GM19239 (cell line): ENCODE measurements at places on chromosomes 11 and 22.
A peak's percentile ranks its signal among the peaks of the same experiment; 100 is the strongest.

GRCh38 chr11:104624021-104624420 lies 274.2 kb downstream of the CASP12 start:
- no peak for DNase-seq

DNA sequence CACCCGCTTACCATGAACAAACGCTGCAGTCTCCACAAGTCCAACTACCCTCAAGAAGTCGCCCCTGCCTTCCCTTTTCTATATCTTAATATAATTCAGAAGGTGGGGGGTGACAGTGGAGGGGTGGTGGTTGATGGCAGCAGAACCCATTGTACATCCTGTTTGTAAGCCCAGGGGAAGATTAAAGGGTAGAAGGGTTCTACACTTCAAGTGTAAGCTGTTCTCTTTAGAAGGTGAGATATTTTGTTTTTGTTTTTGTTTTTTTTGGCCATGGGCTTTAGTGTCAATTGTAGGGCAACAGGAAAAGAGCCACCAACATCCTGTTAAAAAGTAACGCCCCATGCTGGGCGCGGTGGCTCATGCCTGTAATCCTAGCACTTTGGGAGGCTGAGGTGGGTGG lies 34.9 kb upstream of the RRAS2 start:
- DNase-seq = no peak

GRCh38 chr22:31496735-31497146 lies 405 bp downstream of the SFI1 start:
- DNase-seq = no peak

GRCh38 chr11:61607920-61608599 lies 27.2 kb upstream of the SYT7 start:
- no peak for DNase-seq

DNA sequence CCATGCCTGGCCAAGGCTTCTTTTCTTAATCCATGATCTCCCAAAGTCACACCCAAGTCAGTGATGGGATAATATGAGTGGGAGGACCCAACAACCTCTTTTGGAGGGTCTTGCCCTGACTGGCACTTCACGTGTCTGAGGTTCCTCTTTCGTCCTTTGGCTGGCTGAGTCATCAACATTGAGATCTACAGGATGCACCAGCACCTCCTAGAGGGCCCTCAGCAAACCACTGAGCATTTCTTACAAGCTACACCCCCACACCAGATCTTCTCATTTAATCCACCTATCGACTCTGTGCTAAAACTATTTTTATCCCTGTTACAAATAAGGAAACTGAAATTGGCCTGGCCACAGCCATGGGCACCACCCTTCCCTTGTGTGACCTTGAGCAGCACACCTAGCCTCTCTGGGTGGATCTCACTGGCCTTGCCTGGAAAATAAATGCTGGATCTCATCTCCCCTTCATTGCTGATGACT lies 63.4 kb downstream of the FLI1 start:
- peak; percentile 71 for DNase-seq

DNA sequence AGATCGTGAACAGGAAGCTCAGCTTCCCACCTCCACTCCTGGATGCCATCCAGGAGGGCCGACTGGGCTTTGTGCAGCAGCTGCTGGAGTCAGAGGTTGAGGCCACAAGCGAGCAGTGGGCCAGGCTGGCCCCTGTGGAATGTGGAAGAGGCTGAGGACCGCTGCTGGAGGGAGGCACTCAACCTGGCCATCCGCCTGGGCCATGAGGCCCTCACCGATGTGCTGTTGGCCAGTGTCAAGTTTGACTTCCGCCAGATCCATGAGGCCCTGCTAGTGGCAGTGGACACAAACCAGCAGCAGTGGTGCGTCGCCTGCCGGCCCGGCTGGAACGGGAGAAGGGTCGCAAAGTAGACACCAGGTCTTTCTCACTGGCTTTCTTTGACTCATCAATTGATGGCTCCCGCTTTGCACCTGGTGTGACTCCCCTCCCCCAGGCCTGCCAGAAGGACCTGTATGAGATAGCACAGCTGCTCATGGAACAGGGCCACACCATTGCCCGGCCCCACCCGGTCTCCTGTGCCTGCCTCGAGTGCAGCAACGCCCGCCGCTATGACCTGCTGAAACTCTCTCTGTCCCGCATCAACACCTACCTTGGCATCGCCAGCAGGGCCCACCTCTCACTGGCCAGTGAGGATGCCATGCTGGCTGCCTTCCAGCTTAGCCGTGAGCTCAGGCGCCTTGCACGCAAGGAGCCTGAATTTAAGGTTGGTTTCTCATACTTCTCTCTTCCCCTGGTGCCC lies 24.9 kb downstream of the ART5 start:
- DNase-seq = no peak

GRCh38 chr11:68148879-68149278 lies 27.7 kb upstream of the CHKA start:
- DNase-seq = no peak

DNA sequence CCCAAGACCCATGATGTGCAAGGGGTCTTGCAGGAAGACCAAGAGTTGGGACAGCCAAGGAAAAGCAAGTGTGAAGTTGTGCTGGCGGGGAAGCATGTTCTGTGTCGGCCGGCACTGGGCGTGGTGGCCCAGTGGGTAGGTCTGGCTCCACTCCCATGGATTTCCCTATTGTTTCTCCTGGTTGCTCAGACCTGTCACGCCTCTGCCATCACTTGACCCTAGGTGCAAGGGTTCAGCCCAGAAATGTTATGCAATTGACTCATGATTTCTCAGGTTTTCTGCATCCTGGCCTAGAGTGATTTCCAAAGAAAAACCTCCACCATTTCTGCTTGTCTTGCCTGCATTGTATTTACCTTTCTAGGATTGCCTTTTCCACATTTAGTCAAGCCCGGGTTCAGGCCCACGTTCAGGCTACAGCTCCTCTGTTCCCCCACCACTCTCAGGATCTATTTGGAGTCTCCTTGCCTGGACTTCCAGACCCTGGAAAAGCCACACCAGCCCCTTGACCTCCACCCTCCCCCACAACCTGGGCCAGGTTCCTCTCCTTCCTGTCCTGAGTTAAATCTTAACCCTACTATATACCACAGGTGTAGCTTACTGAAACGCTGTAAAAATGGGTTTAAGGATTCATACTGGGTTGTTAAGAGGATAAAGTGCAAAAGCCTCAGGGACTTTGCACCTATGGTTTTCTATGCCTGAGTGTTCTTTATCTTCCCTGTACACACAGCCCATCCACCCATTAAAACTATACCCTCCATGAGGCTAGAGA lies 17.5 kb upstream of the FOLR1 start:
- no peak for DNase-seq

- no peak for DNase-seq
These were observed 30.3 kb upstream of the WNT7B start for GRCh38 chr22:46007003-46007847.
